ENCODE measurements at places on chromosomes 2 and 18.

DNA sequence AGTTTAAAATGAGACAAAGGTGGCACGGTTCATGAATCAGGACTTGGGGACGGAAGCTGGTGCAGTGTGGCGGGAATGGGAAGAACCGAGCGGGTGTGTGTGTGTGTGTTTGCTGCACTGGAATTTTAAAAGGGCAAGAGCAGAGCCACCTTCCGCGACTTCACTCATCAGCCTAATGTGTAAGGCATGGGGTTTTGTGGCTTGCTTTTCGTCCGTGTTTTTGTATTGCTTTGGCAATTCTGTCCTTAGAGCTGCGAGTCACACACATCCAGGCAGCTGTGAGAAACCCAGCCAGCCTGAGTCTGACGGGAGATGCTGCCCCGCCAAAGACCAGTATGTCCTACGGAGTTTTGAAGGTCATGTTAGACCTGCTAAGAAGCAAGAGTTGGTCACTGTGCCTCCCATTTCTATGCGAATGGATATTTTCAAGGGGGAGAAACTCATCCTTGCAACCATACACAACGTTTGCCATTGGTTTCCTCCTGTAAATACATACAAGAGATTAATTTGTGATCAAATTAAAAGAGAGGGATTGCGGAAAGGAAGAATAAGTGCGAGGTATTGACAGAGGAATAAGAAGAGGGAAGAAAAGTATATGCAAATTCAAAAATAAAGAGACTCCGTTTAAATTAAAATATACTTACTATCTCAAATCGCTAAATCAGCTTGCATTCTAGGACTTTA lies 665 bp upstream of the CACNB4 start:
- DNase-seq: no peak

DNA sequence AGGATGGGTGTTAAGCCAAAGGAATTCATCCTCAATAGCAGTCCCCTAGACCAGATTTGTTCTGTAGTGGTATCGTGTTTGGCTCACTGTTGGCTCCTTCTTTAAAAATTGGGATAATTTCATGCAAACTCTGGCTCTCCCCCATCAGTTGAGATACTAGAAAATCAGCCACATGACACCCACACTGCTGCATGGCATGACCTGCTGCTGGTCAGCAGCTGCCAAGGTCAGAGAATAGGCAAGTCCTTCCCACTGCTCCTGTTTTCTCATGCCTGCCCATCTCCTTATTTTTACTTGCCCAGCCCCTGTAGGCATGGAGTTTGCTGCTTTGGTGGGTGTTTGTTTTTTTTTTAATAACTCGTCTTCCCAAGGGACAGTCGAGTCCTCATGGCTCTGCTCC lies 1.0 kb upstream of the SNRNP200 start:
- DNase-seq: no peak

DNA sequence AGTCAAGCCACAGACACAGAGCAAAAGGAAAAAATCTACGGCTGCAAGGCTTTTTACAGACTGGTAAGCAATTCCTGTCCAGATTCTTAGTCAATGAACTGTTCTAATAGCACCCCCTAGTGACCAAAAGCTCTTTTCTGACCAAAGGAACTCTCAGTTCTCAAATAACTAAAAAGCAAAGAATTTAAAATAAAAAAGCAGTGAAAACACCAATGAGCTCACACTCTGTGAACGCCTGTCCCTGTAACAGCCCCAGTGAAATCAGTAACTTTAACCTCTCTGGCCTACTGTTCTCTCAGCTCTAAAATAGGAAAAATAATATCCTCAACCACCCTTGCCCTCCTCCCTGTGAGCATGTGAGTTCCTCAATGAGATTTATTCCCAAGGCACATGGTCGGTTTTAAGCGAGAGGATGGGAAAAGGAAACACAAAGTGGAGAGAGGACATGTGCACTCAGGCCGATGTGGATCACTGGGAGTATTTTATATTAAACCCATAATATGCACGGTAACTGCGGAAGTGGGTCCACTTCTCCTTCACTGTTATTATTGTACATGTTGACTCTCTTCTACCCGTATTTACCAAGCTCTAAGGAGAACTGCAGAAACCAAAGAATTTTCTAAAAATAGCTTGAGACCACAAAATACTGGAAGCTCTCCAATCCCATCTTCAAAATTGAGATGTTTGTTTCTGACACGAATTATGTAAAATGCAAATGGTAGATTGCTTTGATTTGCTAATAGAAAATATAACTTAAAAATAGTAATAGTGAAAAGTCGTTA lies 128.5 kb downstream of the STK39 start:
- DNase-seq: no peak

GRCh38 chr2:47060652-47061170 lies 94.4 kb downstream of the STPG4 start:
- no peak for DNase-seq

DNA sequence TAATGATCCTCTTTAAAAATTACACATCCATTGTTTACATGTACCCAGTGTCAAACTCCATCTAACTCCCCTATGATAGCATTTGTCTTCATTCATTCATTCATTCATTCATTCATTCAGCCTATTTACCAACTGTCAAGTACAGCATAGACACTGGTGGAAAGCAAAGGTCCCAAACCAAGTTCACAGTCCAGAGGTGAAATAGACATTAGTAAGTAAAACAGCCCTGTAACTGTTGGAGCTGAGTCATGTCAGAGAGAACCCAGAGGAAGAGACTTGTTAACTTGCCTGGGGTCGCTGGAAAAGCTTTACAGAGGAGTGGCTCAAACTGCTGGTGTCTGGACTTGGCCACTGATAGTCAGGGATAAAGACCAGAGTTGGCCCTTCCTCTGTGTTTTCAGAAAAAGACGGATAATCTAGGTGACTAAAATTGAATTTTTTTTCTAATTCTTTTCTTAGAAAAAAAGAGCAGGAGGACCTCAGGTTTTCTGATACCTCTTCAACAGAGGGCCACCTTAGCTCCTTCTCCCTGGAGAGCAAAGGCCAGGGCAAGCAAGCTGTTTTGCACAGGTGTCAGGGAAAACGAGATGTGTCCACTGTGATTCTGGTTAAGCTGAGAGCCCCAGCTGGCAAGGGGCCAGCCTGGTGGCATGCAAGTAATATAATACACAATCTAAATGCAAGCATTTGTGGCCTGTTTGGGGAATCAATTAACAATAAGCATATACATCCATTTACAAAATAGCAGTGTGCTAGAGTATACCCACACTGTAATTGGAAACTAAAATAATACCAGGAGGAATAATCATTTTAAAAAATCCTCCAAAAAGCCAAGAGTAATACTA lies 96.7 kb upstream of the SLC14A2 start:
- no peak for DNase-seq

Measured in stimulated activated CD4-positive, alpha-beta T cell treated with anti-CD3 and anti-CD28 coated beads, Interleukin-4, amount 100 ng/mL, for 1 hour (primary cell).